Caudate nucleus (tissue), 63 donors: ENCODE measurements at places on chromosomes 7 and 10.

DNA sequence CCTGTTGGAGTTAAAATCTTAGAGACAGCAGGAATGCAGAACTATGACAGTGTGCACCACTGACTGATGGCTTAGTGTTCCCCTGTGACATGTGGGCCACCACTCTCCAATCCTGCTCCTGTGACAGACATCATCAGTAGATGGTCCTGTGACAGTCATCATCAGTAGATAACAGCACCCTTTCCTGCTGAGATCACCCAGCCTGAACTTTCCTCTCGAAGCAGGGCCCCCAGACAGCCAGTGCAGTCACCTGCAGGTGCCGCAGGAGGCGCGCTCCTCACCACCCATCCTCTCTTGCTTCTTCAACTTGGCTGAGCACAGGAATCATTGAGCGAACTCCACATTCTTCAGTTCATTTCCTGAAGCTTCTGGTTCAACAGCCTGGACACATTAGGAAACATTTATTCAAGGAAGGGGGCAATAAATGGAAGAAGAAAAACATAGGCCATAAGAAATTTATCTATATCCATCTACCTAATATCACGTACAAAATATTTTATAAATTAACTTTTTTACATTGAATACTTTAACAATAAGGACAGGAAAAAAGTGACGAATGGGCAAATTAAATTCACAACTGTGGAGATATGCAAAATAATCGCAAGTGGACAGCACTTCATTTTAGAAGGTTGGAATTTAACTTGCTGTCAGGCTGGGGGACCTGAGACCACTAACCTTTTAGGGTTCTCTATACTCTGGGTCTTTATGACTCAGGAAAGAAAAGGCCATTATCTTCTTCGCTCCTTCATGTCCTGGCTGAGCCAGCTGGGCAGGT lies 32.0 kb upstream of the MKI67 start:
- no peak for DNase-seq

- DNase-seq: no peak
Measured at GRCh38 chr10:57689596-57690297, 577.9 kb downstream of the IPMK start.

- no peak for DNase-seq
Measured at GRCh38 chr10:62045765-62046521, 144.4 kb downstream of the ARID5B start.

- no peak for DNase-seq
Measured at GRCh38 chr10:70289739-70290138, 5.9 kb upstream of the NPFFR1 start.

GRCh38 chr7:99125505-99125865 lies 18.4 kb downstream of the SMURF1 start:
- DNase-seq: no peak

- no peak for DNase-seq
Measured at GRCh38 chr7:94898340-94898739, 9.1 kb upstream of the PPP1R9A start.
